ENCODE measurements at places on chromosomes 5 and 9.

DNA sequence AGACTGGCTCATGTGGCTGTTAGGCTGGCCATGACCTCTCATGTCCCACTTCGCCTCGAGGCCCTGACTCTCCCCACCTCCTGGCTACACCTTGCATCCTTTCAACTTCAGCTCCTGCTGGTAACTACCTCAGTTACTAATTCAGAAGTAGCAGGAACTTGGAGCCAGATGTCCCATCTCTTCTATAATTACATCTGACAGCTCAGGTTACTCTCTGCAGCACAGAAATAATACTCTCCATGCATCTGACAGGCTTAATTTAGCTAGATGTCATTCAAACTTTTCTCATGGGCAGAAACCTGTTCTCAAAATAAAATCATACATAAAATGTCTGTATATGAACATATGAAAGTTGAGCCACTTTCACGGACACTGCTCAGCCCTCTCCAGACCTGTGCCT, 92.2 kb upstream of the IL33 start:
- DNase-seq, result no peak

GRCh38 chr9:104748359-104749031, 1.0 kb downstream of the NIPSNAP3A start:
- no peak for DNase-seq

DNA sequence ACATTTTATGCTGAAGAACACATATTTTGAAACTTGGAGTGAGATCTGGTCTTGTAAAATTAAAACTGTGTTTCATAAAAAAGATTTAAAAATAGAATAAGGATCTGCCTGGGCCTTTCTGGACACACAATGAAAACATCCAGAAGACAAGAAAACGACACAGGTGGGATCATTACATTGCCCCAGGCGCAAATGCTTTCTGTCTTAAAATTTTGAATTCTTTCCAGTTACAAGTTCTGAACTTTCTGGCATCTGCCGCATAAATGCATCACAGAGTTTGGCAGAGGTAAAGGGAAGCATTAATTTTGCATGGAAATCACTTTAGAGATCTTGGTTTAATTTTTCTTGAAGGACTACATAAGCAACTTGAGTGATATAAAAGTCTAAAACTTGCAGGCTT, 219.6 kb downstream of the WDR70 start:
- no peak for DNase-seq

DNA sequence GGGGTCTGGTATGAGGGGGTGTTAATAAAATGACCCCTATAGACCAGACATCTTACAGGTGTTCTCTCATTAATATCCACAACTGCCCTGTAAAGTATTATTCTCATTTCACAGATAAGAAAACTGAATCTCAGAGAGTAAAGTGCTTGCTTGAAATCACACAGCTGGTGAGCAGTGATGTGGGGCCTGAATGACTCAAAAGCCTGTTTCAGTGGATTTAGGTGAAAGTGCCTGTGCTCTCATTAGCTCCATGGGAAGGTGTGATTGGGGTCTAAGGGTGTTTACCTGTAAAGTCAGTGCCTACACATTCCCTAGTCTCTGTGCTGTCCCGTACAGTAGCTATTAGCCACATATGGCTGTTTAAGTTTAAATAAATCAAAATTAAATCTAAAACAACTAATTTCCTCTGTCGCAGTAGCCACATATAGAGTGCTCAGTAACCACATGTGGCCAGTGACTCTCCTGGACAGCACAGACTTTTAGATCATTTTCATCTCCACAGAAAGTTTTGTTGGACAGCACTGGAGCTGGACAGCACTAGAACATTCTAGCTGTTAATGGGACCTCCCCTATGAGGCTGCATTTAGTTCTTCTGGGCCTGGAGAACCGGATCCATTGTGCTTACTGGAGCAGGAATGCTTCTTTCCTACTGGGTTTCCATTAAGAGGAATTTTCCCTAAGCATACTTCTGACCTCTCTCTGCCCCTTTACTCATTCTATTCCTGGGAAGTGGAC, 52.5 kb upstream of the SEMA6A start:
- DNase-seq, result no peak

GRCh38 chr9:112043423-112043822, 131.7 kb downstream of the SUSD1 start:
- no peak for DNase-seq

GRCh38 chr5:132776131-132776937, 705 bp downstream of the SEPTIN8 start:
- no peak for DNase-seq

All from activated CD4-positive, CD25-positive, alpha-beta regulatory T cell (primary cell).